Chondrocyte (in vitro differentiated cells): ENCODE measurements at places on chromosomes 6 and 20. TPM values are rescaled to one million over a fixed set of nuclear protein-coding genes. Genes with fewer than 3 reads are reported as not detected.

- no peak for DNase-seq
- no peak overlapping the region for H3K27ac ChIP-seq
Observed at GRCh38 chr6:24949020-24949569, 13.3 kb upstream of the RIPOR2 start.

Gene FOXO3
- 42.7 to 58.1 TPM (median 45.0 TPM) in 3 replicates for total RNA-seq

GRCh38 chr20:20265210-20265609 is 102.7 kb upstream of the INSM1 start:
- no peak overlapping the region for H3K4me3 ChIP-seq
- H3K36me3 ChIP-seq, result no peaks in the 10 kb centered on the region
- no peak overlapping the region for H3K27ac ChIP-seq

GRCh38 chr20:19929481-19930145 is 87.5 kb upstream of the NAA20 start:
- no peaks in the 10 kb centered on the region for H3K36me3 ChIP-seq
- no peak overlapping the region for H3K4me3 ChIP-seq
- H3K27me3 ChIP-seq, result no peaks in the 10 kb centered on the region

- H3K27ac ChIP-seq, result no peak overlapping the region
- H3K27me3 ChIP-seq, result peaks cover 10% of the 10 kb centered on the region
- peak overlapping the region; percentile 36 for H3K4me3 ChIP-seq
Observed at GRCh38 chr6:132530293-132530974, 7.6 kb upstream of the TAAR9 start.

Gene LY6G5C
- total RNA-seq, result 1.3 to 3.6 TPM (median 2.4 TPM) in 3 replicates

- no peaks in the 10 kb centered on the region for H3K36me3 ChIP-seq
- H3K4me1 ChIP-seq, result no peaks in the 10 kb centered on the region
- H3K27me3 ChIP-seq, result peaks cover 34% of the 10 kb centered on the region
- DNase-seq, result no peak
Observed at GRCh38 chr20:21562656-21563055, 48.8 kb upstream of the NKX2-2 start.

GRCh38 chr20:63178446-63178820 is 37.5 kb downstream of the YTHDF1 start:
- no peak overlapping the region for H3K4me3 ChIP-seq

Gene E2F1
- 7.5 to 17.0 TPM (median 7.6 TPM) in 3 replicates for total RNA-seq

Gene GSTA3
- not detected in 3 replicates for total RNA-seq

GRCh38 chr20:51195419-51195901 is 172.6 kb upstream of the KCNG1 start:
- DNase-seq, result no peak
- H3K27me3 ChIP-seq, result no peaks in the 10 kb centered on the region
- peaks cover 11% of the 10 kb centered on the region for H3K4me1 ChIP-seq
- no peak overlapping the region for H3K27ac ChIP-seq
- H3K4me3 ChIP-seq, result no peak overlapping the region

- no peaks in the 10 kb centered on the region for H3K27me3 ChIP-seq
- peaks cover 24% of the 10 kb centered on the region for H3K36me3 ChIP-seq
- no peaks in the 10 kb centered on the region for H3K4me1 ChIP-seq
- no peak overlapping the region for H3K4me3 ChIP-seq
- H3K27ac ChIP-seq, result no peak overlapping the region
Observed at GRCh38 chr6:105274678-105275077, 94.9 kb upstream of the POPDC3 start.

Gene PRSS35
- 61.6 to 200 TPM (median 197 TPM) in 3 replicates for total RNA-seq

Gene NMBR
- not detected in 3 replicates for total RNA-seq

- DNase-seq, result no peak
- H3K4me1 ChIP-seq, result peaks cover 7% of the 10 kb centered on the region
- H3K27me3 ChIP-seq, result no peaks in the 10 kb centered on the region
- H3K36me3 ChIP-seq, result no peaks in the 10 kb centered on the region
- no peak overlapping the region for H3K4me3 ChIP-seq
- H3K27ac ChIP-seq, result no peak overlapping the region
Observed at GRCh38 chr6:13526727-13527670, 39.6 kb upstream of the GFOD1 start.

- H3K4me3 ChIP-seq, result no peak overlapping the region
- no peaks in the 10 kb centered on the region for H3K27me3 ChIP-seq
- H3K36me3 ChIP-seq, result no peaks in the 10 kb centered on the region
Observed at GRCh38 chr6:2182251-2182650, 63.2 kb downstream of the GMDS start.

Gene GLP1R
- total RNA-seq, result not detected in 3 replicates

DNA sequence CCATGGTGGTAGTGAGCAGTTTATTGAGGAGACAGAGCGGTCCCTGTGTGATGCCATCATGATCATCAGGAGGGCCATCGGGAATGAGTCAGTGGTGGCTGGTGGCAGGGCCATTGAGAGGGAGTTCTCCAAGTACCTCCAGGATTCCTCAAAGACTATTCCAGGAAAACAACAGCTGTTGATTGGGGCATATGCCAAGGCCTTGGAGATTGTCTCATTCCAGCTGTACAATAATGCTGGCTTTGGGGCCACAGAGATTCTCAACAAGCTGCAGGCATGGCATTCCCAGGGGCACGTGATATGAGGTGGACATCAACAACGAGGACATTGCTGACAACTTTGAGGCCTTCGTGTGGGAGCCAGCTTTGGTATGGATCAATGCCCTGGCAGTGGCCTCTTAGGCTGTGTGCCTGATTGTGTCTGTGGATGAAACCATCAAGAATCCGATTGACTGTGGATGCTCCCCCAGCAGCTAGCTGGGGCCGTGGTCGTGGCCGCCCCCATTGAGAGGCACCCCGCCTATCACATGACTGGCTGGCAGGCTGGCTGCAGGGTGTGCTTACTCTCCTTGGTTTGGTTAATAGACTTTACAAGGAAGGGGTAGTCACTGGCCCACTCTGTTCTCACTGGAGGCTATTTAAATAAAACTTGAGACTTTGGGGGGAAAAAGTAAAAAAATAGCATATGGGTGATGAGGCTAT is 16.7 kb downstream of the RAET1E start:
- no peak overlapping the region for H3K4me3 ChIP-seq
- H3K36me3 ChIP-seq, result peaks cover 3% of the 10 kb centered on the region
- H3K27me3 ChIP-seq, result peaks cover 6% of the 10 kb centered on the region
- DNase-seq, result no peak

GRCh38 chr6:91031581-91031980 is 444.7 kb upstream of the MAP3K7 start:
- peaks cover 4% of the 10 kb centered on the region for H3K4me1 ChIP-seq
- no peak overlapping the region for H3K27ac ChIP-seq
- H3K27me3 ChIP-seq, result peaks cover 13% of the 10 kb centered on the region
- no peak for DNase-seq
- no peak overlapping the region for H3K4me3 ChIP-seq

GRCh38 chr6:149964308-149965193 is 808 bp downstream of the ULBP1 start:
- H3K27ac ChIP-seq, result peak overlapping the region; percentile 95
- H3K36me3 ChIP-seq, result peaks cover 8% of the 10 kb centered on the region

- H3K4me1 ChIP-seq, result no peaks in the 10 kb centered on the region
- H3K27me3 ChIP-seq, result peaks cover 1% of the 10 kb centered on the region
- H3K36me3 ChIP-seq, result no peaks in the 10 kb centered on the region
Observed at GRCh38 chr6:91501930-91502329, 915.1 kb upstream of the MAP3K7 start.

Gene NFS1
- 26.8 to 29.3 TPM (median 27.8 TPM) in 3 replicates for total RNA-seq

DNA sequence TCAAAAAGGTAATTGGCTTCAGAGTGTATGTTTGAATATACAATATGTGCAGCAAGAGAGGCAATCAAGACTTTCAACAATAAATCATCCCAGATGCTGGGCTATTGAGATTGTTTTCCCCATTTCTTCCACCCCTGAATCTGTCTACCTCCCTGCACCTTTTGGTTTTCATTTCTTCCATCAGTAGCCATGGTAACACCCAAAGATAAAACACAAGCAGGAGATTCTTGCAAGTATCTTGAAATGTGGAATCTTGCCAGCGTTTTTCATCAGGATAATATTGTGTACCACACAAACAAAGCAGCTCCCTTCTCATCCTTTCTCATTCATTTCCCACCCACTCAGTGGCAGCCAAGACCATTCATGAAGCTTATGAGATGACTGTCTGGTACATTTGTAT is 73.0 kb upstream of the NRSN1 start:
- no peak for DNase-seq
- no peaks in the 10 kb centered on the region for H3K36me3 ChIP-seq
- no peak overlapping the region for H3K4me3 ChIP-seq
- no peaks in the 10 kb centered on the region for H3K4me1 ChIP-seq
- peaks cover 6% of the 10 kb centered on the region for H3K27me3 ChIP-seq

- no peaks in the 10 kb centered on the region for H3K36me3 ChIP-seq
- DNase-seq, result no peak
- H3K4me3 ChIP-seq, result no peak overlapping the region
- no peaks in the 10 kb centered on the region for H3K27me3 ChIP-seq
Observed at GRCh38 chr6:147738099-147738498, 229.6 kb downstream of the SAMD5 start.

GRCh38 chr20:23341073-23341472 is 9.5 kb upstream of the NXT1 start:
- no peak overlapping the region for H3K4me3 ChIP-seq
- no peak overlapping the region for H3K27ac ChIP-seq
- no peak for DNase-seq
- H3K4me1 ChIP-seq, result no peaks in the 10 kb centered on the region
- H3K36me3 ChIP-seq, result no peaks in the 10 kb centered on the region

Gene PSORS1C2
- not detected in 3 replicates for total RNA-seq

Gene SLC32A1
- not detected in 3 replicates for total RNA-seq

Gene DEFB110
- not detected in 3 replicates for total RNA-seq

- no peak overlapping the region for H3K4me3 ChIP-seq
- H3K27me3 ChIP-seq, result no peaks in the 10 kb centered on the region
- H3K4me1 ChIP-seq, result peaks cover 33% of the 10 kb centered on the region
- H3K36me3 ChIP-seq, result peaks cover 5% of the 10 kb centered on the region
- H3K27ac ChIP-seq, result no peak overlapping the region
- no peak for DNase-seq
Observed at GRCh38 chr20:8388707-8389106, 256.6 kb downstream of the PLCB1 start.

DNA sequence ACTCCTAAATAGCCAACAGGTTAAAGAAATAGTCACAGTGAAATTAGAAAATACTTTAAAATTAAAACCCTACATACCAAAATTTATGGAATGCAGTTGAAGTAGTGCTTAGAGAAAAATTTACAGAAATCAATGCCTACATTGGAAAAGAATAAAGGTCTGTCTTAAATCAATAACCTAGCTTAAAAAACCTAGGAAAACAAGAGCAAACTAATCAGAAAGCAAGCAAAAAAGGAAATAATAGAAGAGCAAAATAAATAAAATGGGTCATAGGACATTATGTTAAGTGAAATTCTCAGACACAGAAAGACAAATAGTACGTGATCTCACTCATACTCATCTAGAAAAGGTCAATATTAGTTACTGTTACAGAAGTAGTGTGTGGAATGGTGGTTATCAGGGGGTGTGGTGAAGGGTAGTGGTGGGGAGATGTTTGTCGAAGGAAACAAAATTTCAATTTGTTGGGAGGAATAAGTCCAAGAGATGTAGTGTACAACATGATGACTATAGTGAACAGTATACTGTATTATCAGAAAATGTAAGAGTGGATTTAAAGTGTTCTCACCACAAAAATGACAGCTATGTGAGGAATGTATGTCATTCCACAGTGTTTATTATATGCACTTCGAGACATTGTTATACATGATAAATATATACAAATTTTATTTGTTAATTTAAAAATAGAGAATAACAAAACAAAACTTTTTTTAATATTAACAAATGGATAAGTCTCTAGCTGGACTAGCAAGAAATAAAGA is 423.6 kb downstream of the CDH26 start:
- H3K4me3 ChIP-seq, result no peak overlapping the region
- H3K4me1 ChIP-seq, result peaks cover 5% of the 10 kb centered on the region
- H3K27me3 ChIP-seq, result peaks cover 6% of the 10 kb centered on the region
- no peaks in the 10 kb centered on the region for H3K36me3 ChIP-seq
- no peak overlapping the region for H3K27ac ChIP-seq

DNA sequence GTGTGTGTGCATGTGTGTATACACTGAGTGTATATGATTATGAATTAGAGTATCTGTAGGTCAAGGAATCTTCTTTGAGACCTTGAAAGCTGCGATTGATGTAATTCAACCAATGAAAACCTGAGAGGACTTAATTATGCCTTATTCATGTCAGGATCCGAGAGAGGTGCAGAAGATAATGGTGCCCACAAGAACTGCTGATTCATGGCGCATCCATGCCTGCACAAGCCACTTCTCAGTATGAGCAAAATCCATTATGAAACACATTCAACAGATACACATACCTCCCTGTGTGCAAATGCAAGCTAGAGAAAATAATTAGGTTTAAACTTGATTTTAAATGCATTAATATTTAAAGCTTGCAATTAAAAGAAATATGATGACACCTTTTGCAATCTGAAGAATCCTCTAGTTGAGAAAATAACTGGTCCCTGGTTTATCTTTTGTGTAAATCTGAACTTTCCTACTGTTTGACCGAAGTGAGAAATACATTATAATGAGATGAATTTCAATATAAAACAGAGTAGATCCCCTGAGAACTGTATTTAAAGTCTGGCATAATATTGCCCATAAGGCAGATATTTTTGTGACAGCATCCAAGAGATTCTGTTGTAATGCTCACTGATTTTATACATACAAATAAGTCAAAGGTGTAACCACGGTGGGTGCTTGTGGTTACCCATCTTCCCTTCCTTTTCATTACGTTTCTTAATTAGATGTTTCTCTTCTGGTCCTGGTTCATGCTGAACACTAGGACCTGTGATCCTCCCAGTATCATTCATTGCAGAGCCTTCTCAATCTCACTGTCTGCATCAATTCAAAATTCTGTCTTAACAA is 45.6 kb downstream of the LY86 start:
- H3K27me3 ChIP-seq, result peaks cover 5% of the 10 kb centered on the region
- H3K4me1 ChIP-seq, result peaks cover 6% of the 10 kb centered on the region
- H3K4me3 ChIP-seq, result no peak overlapping the region
- H3K27ac ChIP-seq, result no peak overlapping the region

GRCh38 chr20:17631576-17632319 is 50.3 kb downstream of the RRBP1 start:
- peak; percentile 66 for DNase-seq
- H3K36me3 ChIP-seq, result peaks cover 53% of the 10 kb centered on the region
- H3K4me1 ChIP-seq, result peaks cover 15% of the 10 kb centered on the region
- H3K27me3 ChIP-seq, result no peaks in the 10 kb centered on the region
- peak overlapping the region; percentile 70 for H3K27ac ChIP-seq

Gene CPXM1
- total RNA-seq, result 6.2 to 6.4 TPM (median 6.3 TPM) in 3 replicates

Gene WFDC12
- total RNA-seq, result not detected in 3 replicates

Gene SLC17A1
- total RNA-seq, result not detected in 3 replicates

- H3K27ac ChIP-seq, result no peak overlapping the region
- no peaks in the 10 kb centered on the region for H3K36me3 ChIP-seq
- H3K4me3 ChIP-seq, result no peak overlapping the region
- H3K27me3 ChIP-seq, result peaks cover 9% of the 10 kb centered on the region
- H3K4me1 ChIP-seq, result no peaks in the 10 kb centered on the region
Observed at GRCh38 chr6:129041563-129041962, 158.6 kb downstream of the LAMA2 start.

Gene MEA1
- total RNA-seq, result 71.1 to 86.2 TPM (median 71.6 TPM) in 3 replicates

Gene RAB44
- not detected in 3 replicates for total RNA-seq

GRCh38 chr20:50891138-50891537 is 40.1 kb downstream of the ADNP start:
- no peak overlapping the region for H3K27ac ChIP-seq
- no peaks in the 10 kb centered on the region for H3K4me1 ChIP-seq
- DNase-seq, result no peak
- no peaks in the 10 kb centered on the region for H3K27me3 ChIP-seq
- H3K4me3 ChIP-seq, result no peak overlapping the region
